Stimulated activated CD8-positive, alpha-beta memory T cell treated with anti-CD3 and anti-CD28 coated beads, Interleukin-15, amount 100 ng/mL, for 1 hour (primary cell): ENCODE measurements at places on chromosomes 16 and 17.

GRCh38 chr16:81720973-81721906, 57.9 kb upstream of the PLCG2 start:
- DNase-seq = no peak

DNA sequence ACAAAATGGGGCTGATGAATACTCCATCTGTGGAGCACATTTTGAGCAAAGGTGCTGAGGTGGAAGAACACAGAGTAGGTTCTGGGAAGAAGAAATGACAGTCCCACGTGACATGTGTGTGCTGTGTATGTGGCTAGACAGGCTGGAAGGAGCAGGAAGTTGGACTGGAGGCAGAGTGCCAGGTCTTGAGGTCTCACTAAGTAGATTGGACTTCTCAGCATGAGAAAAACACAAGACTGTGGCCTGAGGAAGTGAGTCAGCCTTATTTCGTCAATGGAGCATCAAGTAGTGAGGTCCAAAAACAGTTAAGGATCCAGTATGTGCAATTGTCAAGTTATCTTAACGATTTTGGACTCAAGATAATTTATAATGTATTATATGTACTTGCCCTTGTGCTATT, 736.5 kb downstream of the KCNJ2 start:
- no peak for DNase-seq

GRCh38 chr17:6377906-6378305, 57.0 kb downstream of the AIPL1 start:
- DNase-seq = no peak

GRCh38 chr17:56358651-56359050, 205.4 kb downstream of the ANKFN1 start:
- DNase-seq = no peak

- no peak for DNase-seq
These were observed 4.7 kb downstream of the VASN start for GRCh38 chr16:4376126-4376892.

DNA sequence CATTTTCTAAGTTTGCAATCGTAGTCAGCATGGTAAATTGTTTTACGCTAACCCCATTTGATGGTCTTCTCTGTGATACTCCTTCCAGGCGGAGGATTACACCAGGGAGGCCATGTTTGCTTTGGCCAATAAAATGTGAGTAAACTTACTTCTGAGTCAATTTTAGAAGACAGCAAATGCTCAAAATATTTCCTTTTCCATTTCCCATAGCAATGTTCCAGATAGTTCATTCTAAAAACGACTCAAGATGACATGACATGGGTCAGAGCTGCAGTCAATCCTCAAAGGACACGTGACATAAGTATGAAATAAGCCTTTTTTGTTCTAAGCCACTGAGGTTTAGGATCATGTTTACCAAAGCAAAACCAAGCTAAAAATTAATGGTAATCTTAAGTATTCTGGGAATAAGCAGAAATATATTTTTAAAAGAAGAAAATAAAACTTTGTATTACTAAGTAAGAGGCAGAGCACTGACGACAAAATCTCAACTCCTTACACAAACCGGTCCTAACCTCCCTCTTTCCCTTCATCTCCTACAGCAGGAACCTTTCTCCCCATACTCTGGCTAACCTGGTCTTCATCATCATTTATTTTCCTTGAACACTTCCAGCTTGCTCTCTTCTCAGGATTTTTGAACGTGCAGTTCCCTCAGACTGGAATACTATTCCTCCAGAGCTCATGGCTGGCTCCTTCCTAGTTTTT, 266.2 kb downstream of the CEP112 start:
- no peak for DNase-seq

DNA sequence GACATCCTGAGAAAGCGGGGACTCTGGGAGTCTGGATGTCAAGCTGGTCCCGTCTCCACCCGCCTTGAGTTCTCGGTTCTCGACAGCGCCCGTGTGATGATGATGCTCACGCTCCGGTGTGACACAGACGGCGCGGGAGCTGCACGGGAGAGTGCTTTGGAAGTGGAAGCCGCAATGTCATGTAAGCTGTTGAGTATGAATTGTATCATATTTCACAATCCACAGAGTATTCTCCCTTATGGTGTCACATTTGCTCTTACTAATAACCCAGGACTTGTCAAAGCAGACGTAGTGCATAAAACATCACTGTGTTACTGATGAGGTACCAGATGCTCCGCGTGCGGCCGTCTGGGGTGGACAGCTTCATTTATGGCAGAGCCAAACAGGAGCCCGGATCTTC, 217.5 kb upstream of the CHMP6 start:
- no peak for DNase-seq

DNA sequence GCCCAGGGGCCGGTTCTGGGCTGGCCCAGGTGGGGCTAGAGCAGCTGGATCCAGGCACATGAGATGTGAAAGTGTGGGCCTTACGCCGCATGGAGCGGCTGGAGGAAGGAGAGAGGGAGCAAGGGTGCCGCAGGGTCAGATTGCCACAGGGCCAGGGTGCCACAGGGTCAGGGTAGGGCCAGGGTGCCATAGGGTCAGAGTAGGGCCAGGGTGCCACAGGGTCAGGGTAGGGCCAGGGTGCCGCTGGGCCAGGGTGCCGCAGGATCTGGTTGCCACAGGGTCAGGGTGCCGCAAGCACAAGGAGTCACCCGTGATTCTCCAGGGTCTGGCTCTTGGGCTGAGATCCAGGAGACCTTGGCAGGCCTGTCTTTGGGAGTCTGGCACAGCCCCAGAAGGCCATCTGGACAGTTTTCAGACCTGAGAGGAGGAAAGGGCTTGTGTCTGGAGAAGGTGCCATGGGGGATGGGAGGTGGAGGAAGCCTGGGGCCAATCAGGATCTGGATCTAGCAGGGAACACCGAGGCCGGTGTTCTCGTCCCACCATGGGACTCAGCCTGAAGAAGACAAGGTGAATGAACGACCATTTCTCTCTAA, 13.1 kb upstream of the LASP1NB start:
- no peak for DNase-seq

GRCh38 chr17:179781-180380, 1.6 kb downstream of the DOC2B start:
- no peak for DNase-seq

GRCh38 chr16:17836868-17837602, 366.3 kb upstream of the XYLT1 start:
- DNase-seq = no peak

DNA sequence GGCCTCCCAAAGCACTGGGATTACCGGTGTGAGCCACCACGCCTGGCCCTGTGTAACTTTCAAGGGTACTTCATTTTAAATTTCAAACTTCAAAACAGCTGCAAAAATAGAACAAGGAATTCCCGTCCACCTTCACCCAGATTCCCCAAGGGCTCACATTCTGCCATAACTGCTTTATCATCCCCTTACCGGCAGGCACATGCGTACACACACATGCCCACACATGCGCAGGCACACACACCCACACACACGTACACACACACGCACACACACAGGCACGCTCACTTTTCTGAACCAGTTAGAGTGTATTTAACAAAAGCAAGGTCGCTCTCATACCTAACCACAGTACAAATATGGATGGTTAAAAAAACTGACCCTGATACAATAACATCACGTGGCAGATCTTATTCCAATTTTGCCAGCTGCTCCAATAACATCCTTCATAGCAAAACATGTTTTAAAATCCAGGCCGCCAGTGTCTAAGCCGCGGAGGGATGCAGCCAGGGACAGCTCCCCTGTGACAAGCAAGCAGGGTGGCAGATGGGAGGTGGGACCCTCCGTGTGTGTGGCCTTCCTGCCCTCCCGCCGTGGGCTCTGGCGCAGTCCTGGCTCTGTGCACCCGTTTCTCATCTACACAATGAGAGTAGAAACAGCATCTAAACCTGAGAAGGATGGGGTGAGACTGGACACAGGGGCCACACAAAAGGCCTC, 23.1 kb downstream of the PDIA2 start:
- no peak for DNase-seq

GRCh38 chr16:87391324-87391949, 699 bp upstream of the MAP1LC3B start:
- no peak for DNase-seq

DNA sequence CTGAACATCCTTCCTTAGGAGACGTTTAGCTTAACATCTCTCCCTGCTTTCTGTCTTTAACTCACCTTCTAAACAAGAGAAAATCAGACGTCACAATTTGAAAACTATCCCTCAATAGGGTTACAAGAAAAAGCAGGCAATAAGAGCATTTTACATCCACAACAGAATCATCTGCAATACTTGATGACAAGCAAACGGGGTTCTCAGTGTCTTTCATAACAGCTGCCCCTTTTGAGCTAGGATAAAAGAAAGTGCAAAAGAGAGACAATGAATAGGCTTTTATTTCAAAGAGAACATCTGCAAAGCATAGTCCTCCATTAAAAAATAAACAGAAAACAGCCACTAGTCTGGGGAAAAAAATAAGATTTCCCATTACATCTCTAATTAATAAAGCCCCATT, 13.2 kb downstream of the XYLT1 start:
- no peak for DNase-seq

DNA sequence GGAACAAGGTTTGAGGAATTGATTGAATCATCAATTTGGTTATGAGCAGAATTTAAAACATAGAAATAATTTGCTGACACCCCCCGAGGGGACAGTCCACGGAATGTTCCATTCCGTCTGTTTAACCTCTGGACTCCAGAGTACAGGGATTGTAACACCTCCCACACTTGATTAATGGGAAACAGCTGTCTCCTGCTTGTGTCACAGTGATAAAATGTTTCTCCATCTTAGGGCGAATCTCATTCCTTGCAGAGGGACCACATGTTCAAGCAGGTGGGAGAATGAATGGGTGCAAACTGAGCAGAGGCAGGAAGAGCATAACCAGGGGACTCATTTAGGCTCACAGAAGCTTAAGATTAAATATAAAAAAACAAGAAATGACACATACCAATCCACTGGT, 249.5 kb upstream of the RBFOX1 start:
- DNase-seq = no peak

- DNase-seq = no peak
These were observed 320.8 kb downstream of the XYLT1 start for GRCh38 chr16:17149904-17150483.

DNA sequence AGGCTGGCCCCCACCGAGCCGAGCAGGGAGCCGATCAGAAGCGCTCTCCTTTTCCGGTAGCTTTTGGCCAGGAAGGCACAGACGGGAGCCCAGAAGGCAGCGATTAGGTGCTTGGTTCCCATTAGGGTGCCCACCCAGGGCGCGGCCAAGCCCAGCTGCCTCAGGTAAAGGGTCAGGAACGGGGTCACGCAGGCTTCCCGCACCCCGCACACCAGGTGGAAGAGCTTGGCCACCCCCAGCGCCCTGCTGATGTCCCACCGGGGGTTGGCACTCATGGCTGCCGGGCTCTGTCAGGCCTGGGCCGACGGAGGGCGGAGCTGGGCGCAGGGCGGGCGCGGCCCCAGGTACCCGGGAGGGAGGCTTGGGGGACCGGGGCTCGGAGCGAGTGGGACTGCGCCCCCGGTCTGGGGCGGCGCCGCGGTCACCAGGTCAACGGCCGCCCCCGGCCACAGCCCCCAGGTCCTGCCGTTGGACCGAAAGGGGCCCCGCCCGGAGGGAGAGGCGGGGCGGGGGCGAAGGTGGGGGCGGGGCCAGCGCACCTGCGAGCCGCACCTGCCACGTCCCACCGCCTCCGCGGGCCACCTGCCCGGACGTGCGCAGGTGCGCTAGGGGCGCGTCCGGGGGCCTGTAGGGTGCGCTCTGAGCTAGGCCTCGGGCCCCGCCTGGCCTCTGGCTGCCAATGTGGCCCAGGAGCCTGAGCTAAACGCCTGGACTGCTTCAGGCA, at the start of gene MFSD6L:
Gene MFSD6L (minus strand): TSS at position 520 of the 724 bp plus-strand sequence. CDS start 245 bp downstream, at position 275.
- DNase-seq = no peak

DNA sequence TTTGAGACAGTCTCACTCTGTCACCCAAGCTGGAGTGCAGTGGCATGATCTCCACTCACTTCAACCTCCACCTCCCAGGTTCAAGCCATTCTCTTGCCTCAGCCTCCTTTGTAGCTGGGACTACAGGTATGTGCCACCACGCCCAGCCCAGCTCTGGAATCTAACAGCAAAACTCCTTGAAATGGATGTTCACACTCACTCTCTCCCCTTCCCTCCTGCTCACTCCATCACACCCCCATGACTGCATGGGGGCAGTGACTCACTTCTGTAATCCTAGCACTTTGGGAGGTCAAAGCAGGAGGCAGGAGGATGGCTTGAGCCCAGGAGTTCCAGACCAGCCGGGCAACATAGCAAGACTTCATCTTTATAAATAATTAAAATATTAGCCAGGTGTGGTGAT, 11.1 kb upstream of the TFAP4 start:
- no peak for DNase-seq

- no peak for DNase-seq
These were observed 7.8 kb downstream of the TTC19 start for GRCh38 chr17:16007439-16007838.

GRCh38 chr16:88014954-88015805, 63.9 kb downstream of the BANP start:
- DNase-seq = no peak

- no peak for DNase-seq
These were observed 24.8 kb upstream of the SLC25A19 start for GRCh38 chr17:75313941-75314551.

DNA sequence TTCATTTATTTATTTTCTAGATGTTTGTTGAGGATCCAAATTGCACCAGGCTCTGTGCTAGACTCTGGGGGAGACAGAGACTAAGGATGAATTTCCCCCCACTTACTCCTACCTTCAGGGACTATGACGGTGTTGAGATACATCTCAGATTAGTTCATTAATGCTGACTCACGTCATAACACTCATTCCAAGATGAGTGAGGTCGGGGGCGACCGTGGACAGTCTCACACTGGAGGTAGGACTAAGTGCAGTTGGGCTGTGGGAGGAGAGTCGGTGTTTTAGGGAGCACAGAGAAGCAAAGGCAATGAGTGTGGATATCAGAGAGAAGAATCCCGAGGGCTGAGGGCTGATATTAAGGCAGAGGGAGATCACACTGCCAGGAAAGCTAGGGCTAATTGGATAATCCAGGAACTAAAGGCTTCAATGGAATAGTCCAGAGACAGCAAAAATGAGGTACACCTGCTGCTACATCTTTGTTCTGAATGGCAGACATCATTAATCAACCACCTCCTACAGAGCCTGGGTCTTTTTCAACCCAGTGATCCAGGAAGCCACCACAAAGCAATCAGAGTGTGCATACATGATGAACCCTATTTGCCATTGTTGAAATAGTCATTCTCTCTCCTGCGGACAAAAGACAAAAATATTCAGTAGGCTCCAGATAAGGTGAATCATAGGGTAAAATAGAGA, 38.6 kb upstream of the CACNG4 start:
- no peak for DNase-seq

DNA sequence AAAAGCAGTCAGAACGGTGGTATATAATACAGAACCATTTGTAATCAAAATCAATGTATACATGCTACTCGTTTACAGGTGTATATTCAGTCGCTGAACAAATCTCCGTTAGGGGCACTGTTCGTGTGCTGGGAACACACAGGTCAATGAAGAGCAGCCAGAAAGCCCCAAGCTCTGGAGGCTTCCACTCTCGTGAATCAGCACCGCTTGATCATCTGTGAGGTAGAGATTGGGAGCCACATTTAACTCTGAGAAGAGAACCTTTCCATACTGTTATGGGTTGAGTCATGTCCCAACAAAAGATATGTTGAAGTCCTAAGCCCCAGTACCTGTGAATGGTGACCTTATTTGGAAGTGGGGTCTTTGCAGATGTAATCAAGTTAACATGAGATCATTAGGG, 5.4 kb upstream of the CYTH1 start:
- no peak for DNase-seq
